ENCODE measurements at places on chromosomes 5 and 9.

DNA sequence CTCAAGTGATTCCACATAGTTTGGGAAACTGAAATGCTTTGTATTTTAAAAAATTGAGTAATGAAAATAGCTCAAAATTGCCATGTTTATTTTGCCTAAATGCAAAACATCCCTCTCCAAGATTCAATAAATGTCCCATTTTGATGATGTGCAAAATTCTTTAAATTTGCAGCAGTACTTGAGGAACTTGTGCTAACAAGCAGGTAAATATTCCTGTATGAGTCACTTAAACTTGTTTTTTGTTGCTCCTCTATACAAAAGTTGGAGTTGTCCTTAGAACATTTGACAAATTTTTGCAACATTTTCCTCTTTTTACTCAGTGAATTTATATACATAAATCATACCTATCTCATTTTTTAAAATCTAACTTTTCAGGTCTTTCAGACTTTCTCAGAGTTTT lies 280.2 kb downstream of the CDH12 start:
- no peak for DNase-seq
- no peaks in the 10 kb centered on the region for H3K4me1 ChIP-seq
- no peak overlapping the region for H3K4me3 ChIP-seq
- no peak overlapping the region for H3K27ac ChIP-seq
- H3K27me3 ChIP-seq = peaks cover 3% of the 10 kb centered on the region

- H3K27ac ChIP-seq = peak within 1 kb of the TSS; percentile 90
- H3K4me3 ChIP-seq = peak within 1 kb of the TSS; percentile 93
- H3K4me1 ChIP-seq = peaks cover 41% of the 10 kb centered on the region
- H3K36me3 ChIP-seq = peaks cover 24% of the 10 kb centered on the region
- peak; percentile 22 for DNase-seq
Measured at GRCh38 chr5:42811591-42812446, at the start of gene SELENOP. SELENOP (minus strand) TSS chr5:42811892; CDS start chr5:42808353, 3,539 bp downstream.

DNA sequence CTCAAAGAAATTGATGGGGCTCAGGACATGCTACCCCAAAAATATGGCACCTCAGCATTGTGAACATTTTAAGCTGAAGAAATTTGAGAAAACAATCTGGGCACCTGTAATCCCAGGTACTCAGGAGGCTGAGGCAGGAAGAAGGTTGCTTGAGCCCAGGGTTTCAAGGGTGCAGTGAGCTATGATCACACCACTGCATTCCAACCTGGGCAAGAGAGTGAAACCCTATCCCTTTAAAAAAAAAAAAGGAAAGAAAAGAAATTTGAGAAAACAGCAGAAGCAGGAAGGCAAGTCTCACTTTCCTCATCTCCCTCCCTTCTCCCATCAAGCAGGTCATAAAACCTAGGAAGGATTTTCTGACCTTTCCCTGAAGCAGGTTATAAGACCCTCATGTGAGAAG lies 23.6 kb downstream of the TPD52L3 start:
- peak; percentile 6 for DNase-seq
- peak overlapping the region; percentile 1 for H3K4me3 ChIP-seq
- peak overlapping the region; percentile 24 for H3K27ac ChIP-seq
- peaks cover 7% of the 10 kb centered on the region for H3K27me3 ChIP-seq
- no peaks in the 10 kb centered on the region for H3K36me3 ChIP-seq
- H3K4me1 ChIP-seq = peaks cover 32% of the 10 kb centered on the region

- no peak overlapping the region for H3K27ac ChIP-seq
- H3K27me3 ChIP-seq = peaks cover 12% of the 10 kb centered on the region
- no peaks in the 10 kb centered on the region for H3K36me3 ChIP-seq
- DNase-seq = no peak
- H3K4me3 ChIP-seq = no peak overlapping the region
Measured at GRCh38 chr5:56674441-56674840, 140.9 kb upstream of the MAP3K1 start.

DNA sequence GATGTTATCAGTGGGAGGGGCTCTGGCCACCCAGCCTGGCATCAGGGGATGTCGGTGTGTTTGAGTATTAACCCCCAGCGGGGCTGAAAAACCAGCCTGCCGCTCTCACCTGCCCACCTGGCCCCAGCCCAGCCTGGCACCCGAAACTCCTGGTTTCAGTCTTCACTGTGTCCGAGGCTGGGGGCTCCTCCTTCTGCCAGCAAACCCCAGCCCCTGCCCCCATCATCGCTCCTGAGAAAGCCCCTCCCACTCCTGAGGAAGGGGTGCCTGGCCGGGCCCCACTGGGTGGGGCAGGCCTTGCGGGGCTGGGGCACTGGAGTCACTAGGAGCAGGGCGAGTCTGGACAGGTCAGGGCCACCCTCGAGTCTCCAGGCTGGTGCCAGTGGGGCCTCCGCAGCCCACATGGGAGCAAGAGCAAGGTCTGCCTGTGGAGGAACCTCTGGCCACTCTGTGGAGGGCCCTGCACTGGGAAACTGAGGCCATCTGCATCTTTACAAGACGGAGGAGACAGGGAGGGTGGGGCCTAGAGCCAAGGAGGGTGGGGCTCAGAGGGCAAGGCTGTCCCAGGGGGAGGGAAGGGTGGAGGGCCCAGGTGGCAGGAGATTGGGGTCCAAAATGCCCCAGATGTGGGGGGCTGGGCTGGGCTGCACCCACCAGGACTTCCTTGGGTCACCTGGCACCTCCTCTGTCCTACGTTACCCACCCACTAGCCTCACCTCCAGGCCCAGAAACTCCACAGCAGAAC lies 51.5 kb upstream of the NOTCH1 start:
- H3K27ac ChIP-seq = no peak overlapping the region
- DNase-seq = no peak
- no peaks in the 10 kb centered on the region for H3K36me3 ChIP-seq
- no peak overlapping the region for H3K4me3 ChIP-seq
- peaks cover 6% of the 10 kb centered on the region for H3K27me3 ChIP-seq

DNA sequence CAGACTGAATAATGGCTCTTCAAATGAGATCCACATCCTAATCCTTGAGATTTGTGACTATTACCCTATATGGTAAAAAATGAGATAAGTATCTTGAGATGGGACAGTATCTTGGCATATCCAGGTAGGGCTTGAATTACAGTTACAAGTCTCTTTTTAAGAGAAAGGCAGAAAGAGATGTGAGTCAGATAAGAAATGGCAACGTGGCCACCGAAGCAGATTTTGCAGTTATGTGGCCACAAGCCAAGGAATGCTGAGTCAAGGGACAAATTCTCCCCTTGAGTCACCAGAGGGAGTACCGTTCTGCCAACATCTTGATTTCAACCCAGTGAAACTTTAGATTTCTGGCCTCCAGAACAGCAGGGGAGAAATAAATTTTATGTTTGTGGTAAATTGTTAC lies 1983.0 kb upstream of the C9orf72 start:
- H3K27ac ChIP-seq = no peak overlapping the region
- no peaks in the 10 kb centered on the region for H3K4me1 ChIP-seq
- no peak for DNase-seq
- no peaks in the 10 kb centered on the region for H3K36me3 ChIP-seq
- no peak overlapping the region for H3K4me3 ChIP-seq
- H3K27me3 ChIP-seq = no peaks in the 10 kb centered on the region

DNA sequence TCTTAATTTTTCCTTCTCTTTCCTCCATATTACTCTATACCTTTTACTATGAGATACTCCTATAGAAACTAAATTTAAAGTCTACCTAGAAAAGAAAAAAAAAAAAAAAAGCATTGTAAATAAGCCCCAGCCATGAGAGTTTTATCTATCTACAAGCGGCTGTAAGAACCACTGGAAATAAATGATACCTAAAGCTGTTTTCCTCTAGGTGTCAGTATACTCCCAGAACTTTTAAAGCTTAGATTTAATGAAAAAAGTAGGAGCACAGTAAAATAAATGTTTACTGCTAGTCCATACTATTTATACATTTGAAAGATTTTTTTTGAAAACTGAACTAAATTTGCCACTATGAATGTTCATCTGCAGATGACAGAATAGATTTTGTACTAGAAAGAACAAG lies 26.2 kb downstream of the TYRP1 start:
- no peak overlapping the region for H3K27ac ChIP-seq
- DNase-seq = no peak
- peaks cover 32% of the 10 kb centered on the region for H3K4me1 ChIP-seq

DNA sequence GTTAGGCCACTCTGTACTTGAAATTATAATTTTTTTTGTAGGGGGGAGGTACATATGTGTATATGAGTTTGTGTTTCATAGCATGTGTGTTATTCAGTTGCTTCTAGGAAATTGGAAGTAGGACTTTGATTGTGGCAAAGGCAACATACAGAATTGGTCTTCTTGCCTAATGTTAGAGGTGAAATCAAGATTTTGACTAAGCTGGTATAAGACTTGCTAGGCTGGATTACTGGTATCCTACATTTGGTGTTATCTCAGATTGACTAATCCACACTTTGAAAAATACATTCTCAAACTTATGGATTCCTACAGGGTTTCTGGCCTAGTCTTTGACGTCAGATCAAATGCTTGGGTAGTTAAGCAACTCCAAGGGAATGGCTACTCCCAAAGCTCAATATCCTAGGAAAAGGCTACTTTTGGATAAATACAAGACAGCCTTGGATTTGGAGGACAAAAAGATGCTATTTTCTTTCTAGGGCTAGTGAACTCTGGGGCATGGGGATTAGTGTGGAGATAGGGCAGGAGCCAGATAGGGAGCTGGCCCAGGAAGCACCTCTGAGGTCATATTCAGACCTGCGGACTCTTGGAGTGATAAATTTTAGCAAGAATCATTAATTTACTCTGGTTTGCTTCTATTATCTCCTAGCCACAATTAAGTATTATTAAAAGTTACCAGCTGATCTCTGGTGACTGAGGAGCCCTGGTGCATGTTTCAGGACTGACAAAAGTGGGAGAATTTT lies 144.0 kb upstream of the RPS23 start:
- peaks cover 25% of the 10 kb centered on the region for H3K4me1 ChIP-seq
- H3K4me3 ChIP-seq = no peak overlapping the region
- no peak overlapping the region for H3K27ac ChIP-seq
- DNase-seq = no peak

GRCh38 chr9:112841261-112841660 lies 49.4 kb downstream of the SLC46A2 start:
- no peak overlapping the region for H3K4me3 ChIP-seq
- H3K36me3 ChIP-seq = peaks cover 44% of the 10 kb centered on the region
- peaks cover 9% of the 10 kb centered on the region for H3K27me3 ChIP-seq
- H3K27ac ChIP-seq = peak overlapping the region; percentile 29

GRCh38 chr5:3511934-3512333 lies 83.7 kb upstream of the IRX1 start:
- peaks cover 3% of the 10 kb centered on the region for H3K27me3 ChIP-seq
- H3K27ac ChIP-seq = no peak overlapping the region
- H3K36me3 ChIP-seq = peaks cover 10% of the 10 kb centered on the region
- peaks cover 65% of the 10 kb centered on the region for H3K4me1 ChIP-seq
- no peak for DNase-seq
- no peak overlapping the region for H3K4me3 ChIP-seq

DNA sequence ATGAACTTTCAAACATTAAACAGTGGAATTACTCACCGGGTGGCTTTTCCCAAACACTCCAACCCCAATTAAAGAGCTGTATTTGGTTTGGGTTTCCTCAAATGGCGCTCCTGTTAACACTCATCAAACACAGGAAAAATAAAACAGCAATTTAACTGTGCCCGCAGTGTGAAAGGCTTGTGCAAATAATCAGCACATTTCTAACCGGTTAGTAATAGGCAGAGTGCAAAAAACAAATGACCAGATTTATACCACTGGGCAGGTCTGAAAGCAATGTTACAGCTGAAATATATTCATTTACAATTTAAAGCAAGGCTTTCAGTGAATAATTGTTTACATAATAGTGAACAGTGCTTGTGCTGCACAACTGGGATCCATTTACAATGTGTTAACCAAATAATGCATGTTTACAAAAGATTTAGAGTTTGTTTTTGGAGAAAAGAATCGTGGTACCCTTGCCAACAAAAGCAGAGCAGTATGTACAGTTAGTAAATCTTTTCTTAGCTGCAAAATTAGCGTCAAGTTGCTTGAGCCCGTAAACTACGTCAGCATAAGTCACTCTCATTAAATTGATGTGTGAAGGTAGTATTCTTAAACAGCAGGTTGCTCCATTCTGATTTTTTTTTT lies 662.9 kb upstream of the ZNF608 start:
- peaks cover 2% of the 10 kb centered on the region for H3K27me3 ChIP-seq
- DNase-seq = no peak
- H3K27ac ChIP-seq = peak overlapping the region; percentile 98
- H3K36me3 ChIP-seq = peaks cover 21% of the 10 kb centered on the region
- peak overlapping the region; percentile 73 for H3K4me3 ChIP-seq
- peaks cover 74% of the 10 kb centered on the region for H3K4me1 ChIP-seq

GRCh38 chr5:55593115-55593472 lies 58.3 kb upstream of the PLPP1 start:
- DNase-seq = no peak
- no peak overlapping the region for H3K4me3 ChIP-seq
- peaks cover 3% of the 10 kb centered on the region for H3K27me3 ChIP-seq
- no peak overlapping the region for H3K27ac ChIP-seq

- H3K4me1 ChIP-seq = peaks cover 58% of the 10 kb centered on the region
- no peak overlapping the region for H3K4me3 ChIP-seq
- no peak overlapping the region for H3K27ac ChIP-seq
- no peak for DNase-seq
Measured at GRCh38 chr9:84828046-84828445, 158.5 kb downstream of the NTRK2 start.

DNA sequence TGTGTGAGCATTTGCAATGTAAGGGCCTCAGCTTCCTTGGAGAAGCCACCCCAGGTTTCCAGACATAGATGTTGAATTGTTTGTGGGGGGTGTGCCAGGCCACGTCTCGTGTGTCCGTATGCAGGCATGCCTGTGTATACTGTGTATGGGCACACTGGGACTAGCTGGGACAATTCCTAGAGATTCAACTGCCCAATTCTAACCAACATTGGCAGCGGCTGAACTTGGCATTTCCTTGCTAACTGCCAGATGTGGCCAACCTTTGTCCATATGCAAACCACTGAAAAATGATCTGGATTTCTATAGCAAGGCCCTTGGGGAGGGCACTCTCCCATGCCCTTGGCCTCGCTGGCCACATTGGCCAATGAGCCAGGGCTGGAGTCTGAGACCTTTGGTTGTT lies 50.3 kb downstream of the SAR1B start:
- peaks cover 10% of the 10 kb centered on the region for H3K27me3 ChIP-seq
- no peaks in the 10 kb centered on the region for H3K36me3 ChIP-seq
- no peak overlapping the region for H3K27ac ChIP-seq
- DNase-seq = no peak

- peak; percentile 80 for DNase-seq
- H3K4me3 ChIP-seq = peak overlapping the region; percentile 86
- H3K36me3 ChIP-seq = no peaks in the 10 kb centered on the region
- H3K27me3 ChIP-seq = peaks cover 74% of the 10 kb centered on the region
Measured at GRCh38 chr5:177402271-177403043, 2.0 kb upstream of the PFN3 start.

GRCh38 chr9:34566322-34566721 lies 23.2 kb downstream of the CNTFR start:
- H3K4me3 ChIP-seq = peak overlapping the region; percentile 2
- DNase-seq = peak; percentile 40
- peaks cover 50% of the 10 kb centered on the region for H3K36me3 ChIP-seq
- no peak overlapping the region for H3K27ac ChIP-seq

- H3K27ac ChIP-seq = peak overlapping the region; percentile 22
- H3K27me3 ChIP-seq = peaks cover 17% of the 10 kb centered on the region
- H3K36me3 ChIP-seq = no peaks in the 10 kb centered on the region
Measured at GRCh38 chr9:130172858-130173665, 858 bp downstream of the NCS1 start.

Measured in nephron progenitor cell (in vitro differentiated cells).